ENCODE measurements at places on chromosomes 13 and 19. TPM values are rescaled to one million over a fixed set of nuclear protein-coding genes. Genes with fewer than 3 reads are reported as not detected.

DNA sequence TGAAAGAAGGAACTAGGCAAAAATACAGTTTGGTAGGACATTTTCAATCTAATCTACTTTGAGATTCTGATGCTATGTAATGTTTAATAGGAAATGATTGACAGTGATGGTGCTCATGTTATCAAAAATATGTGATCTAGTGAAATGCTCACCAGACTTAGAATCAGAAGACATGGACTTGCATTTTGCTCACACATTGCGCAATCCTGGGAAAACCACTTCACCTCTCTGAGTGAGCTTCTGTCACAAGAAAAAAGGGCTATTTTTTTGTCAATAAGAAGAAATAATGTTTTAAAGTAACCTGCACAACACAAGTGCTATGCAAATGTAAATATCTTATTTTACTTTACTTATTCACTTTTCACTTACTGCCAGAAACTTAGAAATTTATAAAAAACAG is 380.9 kb upstream of the HTR2A start:
- H3K36me3 ChIP-seq, result no peaks in the 10 kb centered on the region
- DNase-seq, result no peak
- H3K4me3 ChIP-seq, result no peak overlapping the region
- no peaks in the 10 kb centered on the region for H3K27me3 ChIP-seq
- no peaks in the 10 kb centered on the region for H3K4me1 ChIP-seq

DNA sequence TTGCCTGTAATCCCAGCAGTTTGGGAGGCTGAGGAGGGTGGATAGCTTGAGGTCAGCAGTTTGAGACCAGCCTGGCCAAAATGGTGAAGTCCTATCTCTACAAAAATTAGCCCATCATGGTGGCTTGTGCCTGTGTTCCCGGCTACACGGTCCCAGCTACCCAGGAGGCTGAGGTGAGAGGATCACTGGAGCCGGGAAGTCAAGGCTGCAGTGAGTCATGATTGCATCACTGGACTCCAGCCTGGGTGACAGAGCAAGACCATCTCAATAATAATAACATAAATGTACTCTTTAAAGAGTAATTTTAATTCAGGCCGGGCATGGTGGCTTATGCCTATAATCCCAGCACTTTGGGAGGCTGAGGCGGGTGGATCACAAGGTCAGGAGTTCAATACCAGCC is 38.7 kb downstream of the SKA3 start:
- no peak overlapping the region for H3K27ac ChIP-seq
- DNase-seq, result no peak
- H3K4me1 ChIP-seq, result peaks cover 28% of the 10 kb centered on the region
- H3K4me3 ChIP-seq, result no peak overlapping the region
- H3K36me3 ChIP-seq, result no peaks in the 10 kb centered on the region
- no peaks in the 10 kb centered on the region for H3K27me3 ChIP-seq

Gene CBARP
- not detected for total RNA-seq

DNA sequence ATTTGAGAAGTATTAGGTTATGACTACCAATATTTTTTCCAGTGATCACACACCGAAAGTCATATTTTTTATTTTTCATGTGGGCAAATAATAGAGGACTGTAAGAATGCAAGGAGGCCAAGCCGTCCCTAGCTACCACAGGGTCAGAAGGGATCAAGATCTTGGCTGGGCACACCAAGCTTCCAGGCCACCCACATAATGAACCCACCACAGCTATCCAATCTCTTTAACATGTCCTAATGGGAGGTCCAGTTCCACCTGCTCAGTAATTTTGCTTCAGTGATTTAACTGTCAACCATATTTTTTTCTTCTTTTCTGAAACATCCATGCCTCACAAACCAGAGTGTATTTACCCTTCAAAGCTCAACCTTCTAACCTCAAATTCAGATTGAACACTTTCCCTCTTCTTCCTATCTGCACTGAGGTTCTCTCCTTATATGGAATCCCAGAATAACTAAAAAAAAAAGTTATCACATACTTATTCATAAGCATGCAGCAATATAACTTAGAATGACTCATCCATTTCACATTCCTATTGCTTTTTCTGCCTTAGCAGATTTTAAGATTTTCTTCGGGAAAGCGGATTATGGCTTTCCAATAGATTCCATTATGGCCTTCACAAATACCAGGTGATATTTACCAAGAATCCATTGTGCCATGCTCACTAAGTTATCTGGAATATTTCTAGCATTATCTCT is 12.2 kb downstream of the ARGLU1 start:
- no peak for DNase-seq
- no peak overlapping the region for H3K27ac ChIP-seq
- peaks cover 4% of the 10 kb centered on the region for H3K4me1 ChIP-seq
- H3K4me3 ChIP-seq, result no peak overlapping the region
- H3K27me3 ChIP-seq, result no peaks in the 10 kb centered on the region
- peaks cover 81% of the 10 kb centered on the region for H3K36me3 ChIP-seq

GRCh38 chr13:77861741-77862140 is 56.9 kb downstream of the EDNRB start:
- H3K4me3 ChIP-seq, result no peak overlapping the region

- no peaks in the 10 kb centered on the region for H3K36me3 ChIP-seq
- no peaks in the 10 kb centered on the region for H3K4me1 ChIP-seq
- H3K27ac ChIP-seq, result no peak overlapping the region
- no peaks in the 10 kb centered on the region for H3K27me3 ChIP-seq
These were observed 33.2 kb downstream of the KCTD12 start for GRCh38 chr13:76852986-76853385.

DNA sequence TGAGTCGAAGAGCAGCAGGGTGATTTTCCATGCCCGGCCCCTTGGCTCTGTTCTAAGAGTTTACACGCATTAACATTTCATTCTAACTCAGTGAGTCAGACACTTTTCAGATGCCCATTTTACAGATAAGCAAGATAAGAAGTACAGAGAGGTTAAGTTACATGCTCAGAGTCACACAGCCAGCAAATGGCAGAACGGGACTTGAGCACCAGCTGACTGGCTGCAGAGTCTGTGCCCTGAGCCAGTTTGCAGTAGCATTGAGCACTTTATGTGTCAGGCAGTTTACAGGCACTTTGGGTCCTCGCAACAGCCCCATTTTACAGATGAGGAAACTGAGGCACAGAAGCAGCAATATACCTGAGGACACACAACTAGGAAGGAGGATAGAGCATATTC is 19.0 kb downstream of the CCDC8 start:
- H3K4me3 ChIP-seq, result no peak overlapping the region
- H3K36me3 ChIP-seq, result peaks cover 37% of the 10 kb centered on the region
- no peaks in the 10 kb centered on the region for H3K27me3 ChIP-seq
- peaks cover 25% of the 10 kb centered on the region for H3K4me1 ChIP-seq

DNA sequence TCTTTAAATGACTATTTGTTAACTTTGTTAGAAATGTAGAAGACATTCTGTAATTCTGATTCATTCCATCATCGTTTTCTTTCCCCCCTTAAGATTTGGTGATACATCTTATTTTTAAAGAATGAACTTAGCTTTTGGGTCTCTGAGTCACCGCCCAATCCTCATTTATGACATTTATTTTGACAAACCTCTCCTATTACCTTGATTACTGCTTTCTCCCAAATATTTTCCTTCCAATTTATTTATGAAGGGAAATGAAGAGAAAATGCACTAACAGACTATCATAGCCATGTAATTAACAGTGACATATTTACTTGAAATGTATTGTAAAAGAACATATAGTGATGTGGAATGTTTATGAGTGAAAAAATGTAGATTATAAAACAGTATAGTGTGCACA is 241.6 kb downstream of the DCLK1 start:
- DNase-seq, result no peak
- no peak overlapping the region for H3K4me3 ChIP-seq
- H3K4me1 ChIP-seq, result peaks cover 9% of the 10 kb centered on the region
- no peaks in the 10 kb centered on the region for H3K27me3 ChIP-seq

GRCh38 chr13:57552437-57552836 is 79.1 kb upstream of the PCDH17 start:
- H3K27me3 ChIP-seq, result no peaks in the 10 kb centered on the region
- H3K36me3 ChIP-seq, result no peaks in the 10 kb centered on the region
- no peak overlapping the region for H3K27ac ChIP-seq
- no peaks in the 10 kb centered on the region for H3K4me1 ChIP-seq
- no peak for DNase-seq
- H3K4me3 ChIP-seq, result no peak overlapping the region

DNA sequence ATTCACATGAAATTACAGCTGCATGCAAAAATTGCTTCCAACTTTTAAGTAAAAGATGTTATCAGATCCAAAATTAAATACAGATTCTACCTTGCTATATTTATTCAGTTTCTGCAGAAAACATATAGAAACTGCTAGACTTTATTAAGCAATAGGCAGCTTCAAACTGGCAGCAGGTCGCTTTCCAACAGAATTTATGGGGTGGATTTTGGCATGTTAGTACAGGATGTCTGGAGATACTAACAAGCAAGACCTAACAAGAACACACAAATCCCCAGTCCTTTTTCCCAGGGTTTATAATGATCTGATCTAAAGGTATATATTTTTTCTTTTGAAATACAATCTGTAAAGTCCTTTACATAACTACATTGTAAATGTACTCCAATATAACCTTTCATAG is 27.5 kb downstream of the TBC1D4 start:
- no peaks in the 10 kb centered on the region for H3K36me3 ChIP-seq
- H3K4me1 ChIP-seq, result no peaks in the 10 kb centered on the region
- H3K27me3 ChIP-seq, result no peaks in the 10 kb centered on the region
- no peak overlapping the region for H3K4me3 ChIP-seq
- no peak overlapping the region for H3K27ac ChIP-seq
- no peak for DNase-seq

DNA sequence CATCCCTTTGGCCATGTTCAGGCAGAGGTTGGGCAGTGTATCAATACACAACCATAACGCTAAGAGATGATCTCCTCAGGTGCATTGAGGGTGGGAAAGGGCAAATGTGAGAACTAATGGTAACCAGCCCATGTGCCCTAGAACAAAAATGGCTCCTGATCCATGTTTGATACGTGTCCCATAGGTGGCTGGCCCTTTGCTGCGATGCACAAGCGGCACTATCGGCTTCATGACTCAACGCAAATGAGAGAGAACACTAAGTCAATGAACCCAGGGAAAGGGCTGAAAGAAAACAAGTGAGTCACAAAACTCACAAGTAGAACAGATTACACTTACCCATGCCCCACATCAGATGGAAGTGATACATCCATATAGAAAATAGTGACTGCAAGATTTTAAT is 201.7 kb downstream of the ABCC4 start:
- peak overlapping the region; percentile 17 for H3K27ac ChIP-seq
- no peaks in the 10 kb centered on the region for H3K4me1 ChIP-seq
- no peak overlapping the region for H3K4me3 ChIP-seq
- H3K36me3 ChIP-seq, result peaks cover 4% of the 10 kb centered on the region

- H3K36me3 ChIP-seq, result no peaks in the 10 kb centered on the region
- no peaks in the 10 kb centered on the region for H3K4me1 ChIP-seq
- H3K27ac ChIP-seq, result no peak overlapping the region
- no peak overlapping the region for H3K4me3 ChIP-seq
- no peak for DNase-seq
These were observed 361.9 kb downstream of the TBC1D4 start for GRCh38 chr13:75120085-75120484.

GRCh38 chr13:41835871-41836270 is 125.0 kb downstream of the VWA8 start:
- peaks cover 14% of the 10 kb centered on the region for H3K36me3 ChIP-seq
- peaks cover 7% of the 10 kb centered on the region for H3K4me1 ChIP-seq
- no peaks in the 10 kb centered on the region for H3K27me3 ChIP-seq
- DNase-seq, result no peak
- H3K27ac ChIP-seq, result no peak overlapping the region

Gene ZNF836
- 1.4 TPM for total RNA-seq

DNA sequence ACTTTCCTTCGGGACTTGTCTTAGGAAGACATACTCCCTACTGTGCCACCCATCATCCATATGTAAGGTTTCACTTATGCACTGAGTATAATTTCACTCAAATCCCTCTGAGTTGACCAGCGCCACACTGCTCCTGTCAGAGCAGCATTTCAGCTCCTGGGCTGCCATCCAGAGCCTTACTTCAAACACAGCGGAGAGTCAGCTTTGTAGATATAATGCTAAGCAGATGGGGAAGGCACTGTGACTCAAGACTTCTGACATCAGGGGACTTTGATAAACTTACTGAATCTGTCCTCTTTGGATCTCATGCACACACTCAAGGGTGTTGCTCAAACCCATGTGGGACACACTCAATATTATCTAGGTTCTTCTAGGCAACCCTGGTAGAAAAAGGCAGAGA is 34.9 kb downstream of the DOCK9 start:
- no peak overlapping the region for H3K4me3 ChIP-seq
- no peaks in the 10 kb centered on the region for H3K27me3 ChIP-seq
- H3K36me3 ChIP-seq, result no peaks in the 10 kb centered on the region
- peaks cover 3% of the 10 kb centered on the region for H3K4me1 ChIP-seq
- DNase-seq, result no peak

- peaks cover 72% of the 10 kb centered on the region for H3K4me1 ChIP-seq
- H3K27ac ChIP-seq, result no peak overlapping the region
- DNase-seq, result peak; percentile 91
- no peaks in the 10 kb centered on the region for H3K36me3 ChIP-seq
- H3K4me3 ChIP-seq, result no peak overlapping the region
These were observed 4.2 kb upstream of the LRRC25 start for GRCh38 chr19:18401580-18402112.

GRCh38 chr19:34675250-34675649 is 1.7 kb downstream of the SCGB2B2 start:
- DNase-seq, result no peak
- no peaks in the 10 kb centered on the region for H3K27me3 ChIP-seq
- peaks cover 16% of the 10 kb centered on the region for H3K36me3 ChIP-seq

GRCh38 chr13:89865164-89866064 is 1482.1 kb upstream of the MIR17HG start:
- no peak overlapping the region for H3K27ac ChIP-seq
- no peaks in the 10 kb centered on the region for H3K4me1 ChIP-seq
- no peak overlapping the region for H3K4me3 ChIP-seq
- no peaks in the 10 kb centered on the region for H3K36me3 ChIP-seq
- no peak for DNase-seq

Gene SHISA7
- not detected for total RNA-seq

Gene LRRC4B
- total RNA-seq, result 0.45 TPM

DNA sequence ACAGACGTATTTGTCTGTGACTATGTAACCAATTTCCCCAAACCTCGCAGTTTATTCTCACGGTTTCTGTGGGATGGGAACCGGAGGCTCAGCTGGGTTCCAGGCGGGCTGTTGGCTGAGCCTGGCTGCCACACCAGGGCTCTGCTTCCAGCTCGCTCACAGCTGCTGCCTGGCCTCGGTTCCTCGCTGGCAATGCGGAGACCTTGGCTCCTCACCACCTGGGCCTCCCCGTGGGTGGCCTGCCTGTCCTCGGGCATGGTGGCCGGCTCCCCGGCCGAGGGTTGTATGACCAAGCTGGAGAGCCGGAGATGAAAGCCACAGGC is 218.9 kb upstream of the MAB21L1 start:
- DNase-seq, result no peak
- H3K4me1 ChIP-seq, result peaks cover 9% of the 10 kb centered on the region
- no peaks in the 10 kb centered on the region for H3K36me3 ChIP-seq
- H3K27ac ChIP-seq, result no peak overlapping the region

Gene UFM1
- 34.4 TPM for total RNA-seq
